ENCODE measurements at places on chromosomes 7 and 10.

- DNase-seq = no peak
Observed at GRCh38 chr7:68280931-68281330, 1284.3 kb downstream of the TYW1 start.

GRCh38 chr7:30434140-30434799 is 44.3 kb downstream of the NOD1 start:
- DNase-seq = no peak

GRCh38 chr10:74058658-74059057 is 60.7 kb downstream of the VCL start:
- DNase-seq = no peak

- no peak for DNase-seq
Observed at GRCh38 chr10:78337016-78337415, 303.4 kb downstream of the RPS24 start.

All from Panc1 (cell line).